ENCODE measurements at places on chromosomes 1 and 21. TPM values are rescaled to one million over a fixed set of nuclear protein-coding genes. Genes with fewer than 3 reads are reported as not detected.

DNA sequence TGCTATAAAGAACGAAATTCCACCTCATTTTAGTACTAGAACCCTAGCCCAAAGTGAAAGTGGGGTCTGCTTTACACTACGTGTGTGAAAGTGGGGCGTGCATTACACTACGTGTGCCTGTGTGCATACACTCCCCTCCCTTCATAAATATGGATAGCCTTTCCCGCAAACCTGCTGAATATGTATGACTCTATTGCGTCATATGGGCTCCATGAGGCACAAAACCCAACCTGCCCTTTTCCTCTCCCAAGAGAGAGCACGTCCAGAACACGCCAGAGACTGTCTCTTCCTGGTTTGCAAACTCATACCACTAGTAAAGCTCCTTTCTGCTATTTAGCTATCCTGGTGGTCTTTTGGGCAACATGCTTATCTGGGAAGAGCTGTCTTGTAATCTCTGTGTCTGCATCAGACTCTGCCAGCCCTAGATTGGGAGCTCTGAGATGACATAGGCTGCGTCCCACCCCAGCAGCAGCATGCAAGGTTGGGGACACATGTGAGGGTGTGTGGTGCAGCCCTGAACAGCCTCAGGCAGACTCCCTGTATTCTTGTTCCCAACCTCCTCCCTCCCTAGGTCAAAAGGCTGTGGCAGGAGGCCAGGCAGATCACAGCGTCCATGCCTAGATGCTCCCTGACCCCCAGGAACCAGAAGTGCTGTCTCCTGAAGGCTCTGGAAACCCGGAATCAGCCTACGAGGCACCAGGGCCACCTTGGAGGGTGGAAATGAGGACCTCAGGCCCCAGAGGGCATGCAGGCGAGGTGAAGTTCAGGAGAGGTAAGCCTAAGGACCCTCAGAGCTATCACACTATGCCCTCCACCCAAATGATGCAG lies 12.3 kb upstream of the PADI1 start:
- H3K4me3 ChIP-seq: no peak overlapping the region
- H3K27me3 ChIP-seq: no peaks in the 10 kb centered on the region
- DNase-seq: no peak
- peak overlapping the region; percentile 70 for H3K27ac ChIP-seq
- peaks cover 52% of the 10 kb centered on the region for H3K4me1 ChIP-seq

CATSPERE gene
- total RNA-seq: 1.5 TPM

DNA sequence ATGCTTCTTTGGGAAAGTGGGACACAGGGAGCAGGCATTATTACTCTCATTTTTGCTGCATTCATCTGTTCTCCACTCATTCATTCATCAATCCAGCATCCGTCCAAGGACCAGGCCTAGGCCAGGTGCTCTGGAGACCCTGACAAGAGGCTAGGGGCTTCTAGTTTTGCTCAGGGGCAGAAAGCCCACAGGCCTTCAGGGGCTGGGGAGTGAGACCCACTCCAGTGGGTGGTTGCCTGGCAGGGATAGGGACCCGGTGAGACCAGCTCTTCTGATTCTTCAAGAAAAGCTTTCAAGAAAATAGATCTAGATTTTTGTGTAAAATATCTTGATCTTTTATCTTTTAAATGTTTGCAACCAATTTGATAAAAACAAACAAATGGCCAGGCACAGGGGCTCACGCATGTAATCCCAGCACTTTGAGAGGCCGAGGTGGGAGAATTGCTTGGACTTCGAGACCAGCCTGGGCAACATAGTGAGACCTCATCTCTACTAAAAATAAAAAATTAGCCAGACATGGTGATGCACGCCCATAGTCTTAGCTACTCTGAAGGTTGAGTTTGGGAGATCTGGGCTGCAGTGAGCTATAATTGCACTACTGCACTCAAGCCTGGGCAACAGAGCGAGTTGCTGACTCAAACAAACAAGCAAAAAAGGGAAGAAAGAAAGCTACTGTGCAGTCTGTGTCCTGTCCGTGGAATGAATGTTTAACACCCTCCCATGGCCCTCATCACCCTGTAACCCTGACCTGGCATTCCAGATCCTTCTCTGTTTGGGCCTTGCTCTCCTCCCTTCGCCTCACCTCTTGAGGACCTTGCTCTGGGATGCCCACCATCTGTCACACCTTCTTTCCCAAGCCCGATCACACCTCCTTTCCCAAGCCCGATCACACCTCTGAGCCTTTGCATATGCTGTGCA lies 17.3 kb upstream of the LRP8 start:
- no peaks in the 10 kb centered on the region for H3K36me3 ChIP-seq
- H3K27ac ChIP-seq: no peak overlapping the region
- H3K4me3 ChIP-seq: no peak overlapping the region
- H3K4me1 ChIP-seq: peaks cover 6% of the 10 kb centered on the region

AMY1C gene
- total RNA-seq: not detected

- no peak overlapping the region for H3K27ac ChIP-seq
- no peak for DNase-seq
- no peaks in the 10 kb centered on the region for H3K4me1 ChIP-seq
- H3K36me3 ChIP-seq: no peaks in the 10 kb centered on the region
- H3K4me3 ChIP-seq: no peak overlapping the region
Observed at GRCh38 chr1:203145321-203146041, 18.0 kb downstream of the ADORA1 start.

DNA sequence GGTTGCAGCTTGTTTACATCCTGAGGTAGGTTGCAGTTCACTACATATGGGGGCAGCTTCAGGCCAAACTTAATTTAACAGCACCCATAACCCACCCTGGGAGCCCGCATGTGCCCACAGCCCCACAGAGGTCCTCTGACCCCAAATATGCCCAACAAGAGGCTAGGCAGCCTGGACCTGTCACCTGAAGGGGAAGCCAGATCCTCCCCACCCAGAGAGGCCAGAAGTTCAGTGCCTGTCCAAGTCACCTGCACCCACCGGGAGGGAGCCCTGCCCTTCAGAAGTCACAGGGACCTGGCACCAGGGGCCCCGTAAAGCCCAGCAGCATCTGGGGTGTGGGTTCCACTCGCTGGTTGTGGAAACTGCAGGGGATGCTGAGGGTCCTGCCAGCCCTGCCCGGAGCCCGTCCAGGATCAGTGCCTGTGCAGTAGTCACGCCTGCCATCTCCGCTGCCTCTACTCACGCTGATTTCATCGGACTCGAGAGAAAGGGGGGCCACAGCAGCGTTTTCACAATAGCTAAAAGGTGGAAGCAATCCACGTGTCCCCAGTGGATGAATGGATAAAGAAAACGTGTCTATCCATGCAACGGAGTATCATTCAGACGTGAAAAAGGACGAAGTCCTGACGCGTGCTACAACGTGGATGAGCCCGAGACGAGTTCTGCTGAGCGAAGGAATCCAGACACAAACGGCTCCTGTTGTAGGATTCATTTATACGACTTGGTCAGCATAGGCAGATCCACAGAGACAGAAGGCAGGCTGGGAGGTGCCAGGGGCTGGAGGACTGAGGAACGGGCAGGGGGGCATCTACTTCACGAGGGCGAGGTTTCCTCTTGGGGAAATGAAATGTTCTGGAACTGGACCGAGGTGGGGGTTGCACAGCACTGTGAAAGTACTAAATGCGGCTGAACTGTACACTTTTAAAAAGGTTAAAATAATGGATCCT lies 33.9 kb upstream of the COL6A2 start:
- peak; percentile 75 for DNase-seq
- peaks cover 71% of the 10 kb centered on the region for H3K4me1 ChIP-seq
- peak overlapping the region; percentile 58 for H3K27ac ChIP-seq
- peak overlapping the region; percentile 46 for H3K4me3 ChIP-seq

CFAP57 gene
- total RNA-seq: 0.15 TPM

DNA sequence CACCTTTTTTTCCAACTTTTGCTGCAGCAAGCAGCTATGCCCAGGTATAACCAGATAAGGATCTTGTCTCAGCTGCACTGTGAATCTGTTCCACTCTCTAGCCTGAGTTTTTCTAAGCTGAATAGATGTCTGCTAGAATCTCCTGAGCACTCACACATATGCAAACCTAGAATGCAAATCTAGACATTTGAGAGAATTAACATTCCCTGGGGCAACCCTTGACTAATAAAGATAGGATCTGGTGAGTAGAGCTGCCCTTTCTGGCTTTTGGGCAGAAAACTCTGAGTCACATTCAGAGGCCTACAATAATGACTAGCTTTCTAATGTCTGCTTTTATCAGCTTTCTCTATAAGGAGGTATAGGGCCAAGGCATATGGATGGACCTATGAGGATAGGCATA lies 61.4 kb upstream of the BARHL2 start:
- H3K4me1 ChIP-seq: no peaks in the 10 kb centered on the region
- H3K27me3 ChIP-seq: no peaks in the 10 kb centered on the region

TCP10L gene
- 0.40 TPM for total RNA-seq

DNA sequence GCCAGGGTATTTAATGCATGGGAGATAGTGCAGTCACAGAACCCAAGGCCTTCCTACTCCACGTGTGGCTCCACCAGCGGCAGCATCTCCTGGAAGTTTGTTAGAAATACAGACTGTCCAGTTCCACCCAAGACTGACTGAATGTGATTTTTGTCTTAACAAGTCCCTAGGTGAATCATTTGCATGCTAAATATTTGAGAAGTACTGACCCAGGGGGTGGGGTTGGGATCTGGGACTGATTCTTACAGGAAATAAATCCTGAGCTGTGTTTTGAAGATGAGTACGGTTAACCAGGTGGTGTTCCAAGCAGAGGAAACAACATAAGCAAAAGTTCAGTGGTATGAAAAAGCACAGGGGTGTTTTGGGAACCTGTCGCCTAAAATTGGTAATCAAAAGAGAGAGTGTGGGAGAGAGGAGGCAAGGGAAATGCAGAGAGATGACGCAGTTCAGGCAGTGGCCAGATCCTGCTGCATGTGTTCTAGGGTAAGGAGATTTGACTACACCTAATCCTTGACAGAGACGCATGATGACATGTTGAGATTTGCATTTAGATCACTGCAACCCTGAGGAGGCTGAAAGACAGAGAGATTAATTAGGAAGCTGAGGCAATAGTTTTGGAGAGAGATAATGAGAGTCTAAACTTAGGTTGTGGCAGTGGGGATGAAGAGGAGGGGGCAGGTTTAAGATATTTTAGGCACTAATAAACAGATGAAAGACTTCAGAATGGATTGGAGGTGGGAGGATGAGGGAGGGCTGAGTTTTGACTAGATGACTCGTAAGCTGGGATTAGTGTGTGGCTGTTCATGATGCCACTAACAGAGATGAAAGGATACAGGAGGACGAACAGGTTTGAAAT lies 3.7 kb upstream of the ZNF326 start:
- H3K4me3 ChIP-seq: no peak overlapping the region
- H3K27me3 ChIP-seq: no peaks in the 10 kb centered on the region
- no peak for DNase-seq

DNA sequence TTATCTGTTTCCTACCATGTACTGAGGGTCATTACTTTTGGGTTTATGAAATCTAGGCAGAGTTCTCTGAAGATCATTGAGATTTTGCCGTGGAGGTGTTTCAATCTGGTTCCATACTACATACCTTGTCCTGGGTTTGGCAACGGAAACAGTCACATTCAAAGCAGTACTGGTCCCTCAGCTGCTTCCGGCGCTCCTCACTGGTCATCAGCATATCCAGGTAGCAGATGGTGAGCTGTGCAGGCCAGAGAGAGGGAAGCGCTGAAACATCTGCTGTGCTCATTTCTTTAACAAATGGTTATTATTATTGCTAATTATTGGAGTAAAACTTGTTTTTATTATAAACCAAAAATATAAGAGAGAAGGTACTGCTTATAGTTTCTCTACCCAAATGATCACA lies 591.7 kb downstream of the SMYD3 start:
- peaks cover 9% of the 10 kb centered on the region for H3K36me3 ChIP-seq
- no peak overlapping the region for H3K27ac ChIP-seq
- H3K27me3 ChIP-seq: no peaks in the 10 kb centered on the region
- no peak overlapping the region for H3K4me3 ChIP-seq
- peaks cover 1% of the 10 kb centered on the region for H3K4me1 ChIP-seq

NUF2 gene
- total RNA-seq: 3.3 TPM

PLA2G2C gene
- total RNA-seq: not detected

FLG gene
- total RNA-seq: not detected

DNA sequence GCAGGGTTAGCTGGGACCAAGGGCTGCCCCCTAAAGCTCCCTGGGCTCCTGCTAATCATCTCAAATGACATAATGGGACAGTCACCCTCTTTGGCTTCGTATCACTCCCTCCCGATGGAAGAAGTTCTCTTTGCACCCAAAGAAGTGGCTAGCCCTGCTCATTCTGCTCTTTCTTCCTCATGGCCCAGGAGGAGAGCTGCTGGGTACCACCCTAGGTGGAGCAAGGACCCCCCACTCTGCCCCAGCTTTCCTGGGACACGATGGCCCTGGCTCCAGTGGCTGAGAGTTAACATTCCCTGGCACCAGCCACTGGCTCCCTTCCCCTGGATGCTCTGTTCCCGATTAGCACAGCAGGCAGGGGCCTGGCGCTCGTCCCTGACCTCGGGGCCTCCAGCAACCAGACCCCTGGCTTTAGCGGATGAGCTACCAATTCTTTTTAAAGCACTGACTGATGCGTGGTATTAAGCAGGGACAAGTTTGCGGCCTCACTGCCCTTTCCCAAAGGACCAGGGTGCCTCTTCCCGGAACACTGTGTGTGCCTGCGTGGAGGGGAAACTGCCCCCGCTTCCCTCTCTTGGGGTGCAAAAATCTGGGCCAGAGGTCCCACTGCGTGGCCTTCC lies 1.2 kb downstream of the MYOM3 start:
- peaks cover 41% of the 10 kb centered on the region for H3K4me1 ChIP-seq
- H3K27me3 ChIP-seq: no peaks in the 10 kb centered on the region
- DNase-seq: no peak
- H3K4me3 ChIP-seq: no peak overlapping the region
- no peaks in the 10 kb centered on the region for H3K36me3 ChIP-seq
- no peak overlapping the region for H3K27ac ChIP-seq

- peaks cover 12% of the 10 kb centered on the region for H3K36me3 ChIP-seq
- H3K27ac ChIP-seq: no peak overlapping the region
- peaks cover 1% of the 10 kb centered on the region for H3K27me3 ChIP-seq
- no peak overlapping the region for H3K4me3 ChIP-seq
- H3K4me1 ChIP-seq: no peaks in the 10 kb centered on the region
Observed at GRCh38 chr21:42579456-42580075, 65.9 kb downstream of the SLC37A1 start.

GRCh38 chr1:167165948-167166689 lies 54.6 kb upstream of the POU2F1 start:
- no peaks in the 10 kb centered on the region for H3K27me3 ChIP-seq
- no peak for DNase-seq
- peak overlapping the region; percentile 48 for H3K4me3 ChIP-seq

- peak overlapping the region; percentile 72 for H3K27ac ChIP-seq
- no peak for DNase-seq
- peaks cover 28% of the 10 kb centered on the region for H3K36me3 ChIP-seq
- peaks cover 66% of the 10 kb centered on the region for H3K4me1 ChIP-seq
- H3K4me3 ChIP-seq: peak overlapping the region; percentile 93
- no peaks in the 10 kb centered on the region for H3K27me3 ChIP-seq
Observed at GRCh38 chr1:85583611-85584263, 3.2 kb downstream of the CCN1 start.

DNA sequence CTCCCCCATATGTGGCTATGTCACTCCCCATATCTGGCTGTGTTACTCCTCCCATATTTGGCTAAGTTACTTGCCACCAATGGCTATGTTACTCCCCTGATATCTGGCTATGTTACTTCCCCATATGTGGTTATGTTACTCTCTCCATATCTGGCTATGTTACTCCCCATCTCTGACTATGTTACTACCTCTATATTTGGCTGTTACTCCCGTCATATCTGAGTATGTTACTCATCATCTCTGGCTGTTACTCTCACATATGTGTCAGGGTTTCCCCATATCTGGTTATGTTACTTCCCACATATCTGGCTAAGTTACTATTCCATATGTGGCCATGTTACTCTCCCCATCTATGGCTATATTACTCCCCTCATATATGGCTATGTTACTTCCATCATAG lies 50.3 kb upstream of the MAP10 start:
- H3K27me3 ChIP-seq: no peaks in the 10 kb centered on the region
- no peaks in the 10 kb centered on the region for H3K36me3 ChIP-seq
- H3K4me1 ChIP-seq: no peaks in the 10 kb centered on the region
- H3K27ac ChIP-seq: no peak overlapping the region

Data from chondrocyte (in vitro differentiated cells).